Occipital lobe (tissue), 3 donors: ENCODE measurements at places on chromosomes 12 and 14.

DNA sequence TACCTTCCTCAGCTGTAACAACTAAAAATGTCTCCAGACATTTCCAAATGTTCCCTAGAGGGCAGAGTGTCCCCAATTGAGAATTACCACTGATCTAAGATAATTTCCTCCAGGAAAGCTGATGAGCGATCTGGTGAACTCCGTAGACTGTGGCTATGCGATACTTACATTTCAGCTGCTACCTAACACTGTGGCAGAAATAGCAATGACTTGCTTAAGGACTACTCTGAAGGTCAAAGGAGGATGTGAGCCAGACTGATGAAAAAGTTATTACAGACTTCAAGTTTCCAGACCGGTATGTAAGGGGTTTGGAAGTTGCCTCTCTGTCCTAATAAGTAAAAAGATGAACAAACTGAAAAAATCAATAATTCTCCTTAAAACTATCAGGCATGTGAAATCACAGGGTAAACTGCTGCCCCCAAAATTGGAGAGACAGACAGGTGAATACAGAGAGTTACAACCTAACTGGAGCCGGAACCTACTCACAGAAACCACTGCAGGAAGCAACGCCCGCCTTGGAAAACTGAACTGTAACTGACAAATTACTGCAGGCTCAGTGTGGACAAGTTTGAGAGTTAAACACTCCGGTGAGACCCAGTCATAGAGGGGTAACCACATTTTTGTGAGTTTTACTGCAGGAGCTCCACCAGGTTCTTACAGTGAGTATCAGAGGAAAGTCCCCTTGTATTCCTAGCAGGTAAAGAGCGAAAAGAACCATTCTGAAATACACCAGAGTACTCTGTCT, 60.0 kb upstream of the PARP11 start:
- no peak for DNase-seq

DNA sequence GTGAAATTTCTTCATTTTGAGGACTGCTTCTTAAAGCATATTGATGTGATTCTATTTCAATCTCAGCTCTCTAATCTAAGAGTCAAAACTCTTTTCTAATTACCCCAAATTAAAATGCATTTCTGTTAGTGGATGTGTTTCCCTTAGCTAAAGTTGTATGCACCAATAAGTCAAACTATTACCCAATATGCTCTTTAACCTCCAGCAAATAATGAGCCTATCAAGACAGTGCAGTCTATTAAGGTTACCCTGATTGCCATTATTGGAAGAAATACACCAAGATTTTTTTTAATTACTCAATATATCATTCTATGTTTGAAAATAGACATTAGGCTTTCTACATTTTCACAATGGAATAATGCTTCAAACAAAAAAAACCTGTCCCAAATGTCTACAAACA, 310.0 kb downstream of the BTG1 start:
- DNase-seq: no peak

DNA sequence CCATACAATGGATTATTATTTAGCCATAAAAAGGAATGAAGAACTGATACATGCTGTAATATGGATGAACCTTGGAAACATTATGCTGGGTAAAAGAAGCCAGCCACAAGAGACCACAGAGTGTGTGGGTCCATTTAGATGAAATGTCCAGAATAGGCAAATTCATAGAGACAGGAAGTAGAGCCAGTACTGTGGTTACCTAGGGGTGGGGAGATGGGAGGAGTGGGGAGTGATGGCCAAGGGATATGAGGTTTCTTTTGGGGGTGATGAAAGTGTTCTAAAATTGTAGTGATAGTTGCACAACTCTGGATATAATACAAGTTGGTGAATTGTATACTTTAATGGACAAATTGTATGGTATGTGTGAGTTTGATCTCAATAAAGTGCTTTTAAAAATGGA, 18.6 kb downstream of the JDP2 start:
- DNase-seq: no peak

DNA sequence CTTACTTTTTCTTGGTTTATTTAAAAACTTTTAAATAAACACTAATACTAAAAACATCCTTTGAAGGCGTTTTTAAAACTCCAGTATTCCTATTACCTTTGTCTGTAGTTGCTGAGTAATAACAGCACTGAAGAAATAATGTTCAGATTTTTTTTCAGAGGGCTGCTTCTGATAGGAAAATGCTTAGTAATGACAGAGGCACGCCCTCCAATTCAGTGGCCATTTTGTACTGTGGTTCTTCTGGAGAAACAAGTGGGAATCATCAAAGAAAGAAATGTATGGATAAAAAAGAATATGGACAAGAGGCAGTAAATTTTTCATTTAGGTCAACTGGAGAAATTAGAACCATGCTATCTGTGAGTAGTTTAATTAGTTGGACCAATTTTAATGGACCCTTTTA, 13.6 kb downstream of the VEZT start:
- DNase-seq: no peak

GRCh38 chr12:69136931-69137613, 102.3 kb upstream of the CPSF6 start:
- no peak for DNase-seq

DNA sequence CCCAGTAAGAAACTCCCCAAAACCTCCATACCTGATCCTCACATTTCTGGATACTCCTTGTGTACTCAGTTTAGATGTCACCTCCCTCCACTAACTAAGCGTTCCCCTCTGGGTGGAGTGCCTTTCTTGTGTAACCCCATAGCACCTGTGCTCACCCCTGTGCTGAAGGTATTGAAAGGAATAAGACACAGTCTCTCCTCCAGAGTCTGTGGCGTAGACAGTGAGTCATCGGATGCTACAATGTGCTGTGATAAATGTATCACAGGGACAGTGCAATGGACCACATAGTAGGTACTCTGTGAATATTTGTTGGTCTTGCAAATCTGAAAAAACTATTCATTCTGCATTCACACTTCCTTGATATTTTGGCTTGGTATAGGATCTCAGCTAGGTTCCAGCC, 30.8 kb downstream of the TSPAN9 start:
- DNase-seq: no peak

DNA sequence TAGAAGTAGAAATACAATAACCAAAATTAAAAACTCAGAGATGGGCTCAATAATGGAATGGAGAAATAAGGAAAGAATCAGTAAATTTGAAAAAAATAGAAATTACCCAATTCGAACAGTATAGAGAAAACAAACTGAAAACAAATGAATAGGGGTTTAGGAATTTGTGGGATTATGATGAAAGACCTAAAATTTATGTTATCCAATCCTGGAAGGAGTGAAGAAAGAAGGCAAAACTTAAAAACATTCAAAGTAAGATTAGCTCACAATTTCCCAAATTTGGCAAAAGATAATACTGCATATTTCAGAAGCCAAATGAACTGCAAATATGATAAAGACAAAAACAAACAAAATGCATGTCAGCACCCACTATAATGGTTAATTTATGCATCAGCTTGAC, 177.1 kb downstream of the CCDC91 start:
- DNase-seq: no peak
